Activated T-helper 17 cell treated with anti-CD3 and anti-CD28 coated beads, Interleukin-2, amount 50 U/mL, for 72 hours (primary cell): ENCODE measurements at places on chromosomes 12 and 14. TPM values are rescaled to one million over a fixed set of nuclear protein-coding genes. Genes with fewer than 3 reads are reported as not detected.

GRCh38 chr14:103480595-103480994, 42.0 kb downstream of the CKB start:
- peak; percentile 86 for ATAC-seq

- no peak for ATAC-seq
Observed at GRCh38 chr14:75452900-75453816, 25.3 kb downstream of the JDP2 start.

The CD163 gene
- not detected for total RNA-seq

DNA sequence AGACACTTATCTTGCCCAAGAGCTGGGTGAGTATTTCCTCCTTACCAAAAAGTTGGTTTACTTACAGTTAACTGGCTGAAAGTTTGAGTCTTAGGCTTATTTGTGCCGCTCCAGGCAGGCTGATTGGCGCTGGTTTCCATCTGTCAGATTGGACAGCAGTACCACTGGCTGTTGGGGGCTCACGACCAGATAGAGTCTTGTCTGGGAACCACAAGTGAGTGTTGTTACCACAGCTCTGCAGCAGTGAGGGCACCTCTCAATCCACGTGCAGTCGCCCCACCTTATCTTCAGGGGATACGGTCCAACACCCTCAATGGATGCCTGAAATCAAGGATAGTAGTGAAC, 58.9 kb downstream of the DDX51 start:
- ATAC-seq, result no peak

- no peak for ATAC-seq
Observed at GRCh38 chr12:108586306-108586705, 11.6 kb downstream of the TMEM119 start.

The ARID2 gene
- total RNA-seq, result 33.6 TPM

The SDR9C7 gene
- not detected for total RNA-seq

- peak; percentile 58 for ATAC-seq
Observed at GRCh38 chr12:116880817-116881324, 370 bp downstream of the HRK start.

DNA sequence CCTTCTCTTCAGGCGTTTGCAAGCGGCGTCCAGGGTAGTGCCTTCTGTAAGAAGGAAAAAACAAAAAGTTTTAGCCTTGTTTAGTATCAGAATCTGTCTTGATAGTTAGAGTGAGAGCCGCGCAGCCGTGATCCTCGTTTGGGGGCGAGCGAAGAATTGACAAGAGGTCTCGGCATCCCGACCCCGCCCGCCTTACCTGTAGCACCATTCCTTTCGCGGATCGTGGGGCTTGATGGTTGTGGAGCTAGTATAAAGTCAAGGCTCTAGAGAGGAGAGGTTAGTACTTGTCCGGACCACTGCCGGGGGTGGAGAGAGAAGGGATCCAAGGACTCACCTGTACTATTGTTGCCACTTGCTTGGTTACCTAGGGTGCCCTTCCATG, 494 bp downstream of the TMTC3 start:
- peak; percentile 7 for ATAC-seq

- ATAC-seq, result no peak
Observed at GRCh38 chr12:58367041-58367440, 425.7 kb downstream of the ATP23 start.

DNA sequence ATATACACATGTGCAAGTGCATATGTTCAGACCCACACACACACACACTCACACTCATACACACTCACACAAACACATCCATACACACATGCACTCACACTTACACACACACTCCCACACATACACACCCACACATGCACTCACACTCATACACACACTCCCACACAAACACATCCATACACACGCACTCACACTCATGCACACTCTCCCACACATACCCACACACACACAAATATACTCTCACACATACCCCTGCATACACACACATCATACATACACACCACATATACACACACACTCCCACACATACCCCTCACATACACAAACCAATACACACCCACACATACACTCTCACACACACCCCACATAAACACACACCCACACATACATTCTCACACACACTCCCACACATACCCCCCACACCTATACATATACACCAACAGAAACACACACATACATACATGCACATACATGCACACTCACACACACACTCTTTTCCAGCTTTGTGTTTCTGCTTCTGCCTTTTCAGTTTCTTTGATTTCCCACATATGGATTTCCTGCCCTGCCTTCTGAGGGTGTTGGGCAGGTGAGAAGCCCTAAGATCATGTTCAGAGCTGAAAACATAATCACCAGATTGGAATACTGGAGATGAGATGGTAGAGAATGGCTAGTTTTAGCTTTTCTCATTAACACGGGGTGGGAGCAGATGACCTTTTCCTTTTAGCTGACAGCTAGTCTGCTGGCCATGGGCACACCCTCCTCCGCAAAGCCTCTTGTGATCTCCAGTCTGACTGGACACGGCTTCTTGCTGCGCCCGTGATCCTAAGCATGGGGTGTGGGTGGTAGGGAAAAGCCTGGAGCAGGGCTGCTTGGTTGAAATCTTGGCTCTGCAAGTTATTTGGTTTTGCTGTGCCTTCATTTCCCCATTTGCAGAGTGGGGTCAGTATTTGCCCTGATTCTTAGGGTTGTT, 214.0 kb downstream of the CHST11 start:
- ATAC-seq, result peak; percentile 1

GRCh38 chr12:114430306-114430705, 24.4 kb upstream of the TBX5 start:
- peak; percentile 49 for ATAC-seq

GRCh38 chr12:3313066-3313465, 177.9 kb upstream of the PRMT8 start:
- no peak for ATAC-seq

DNA sequence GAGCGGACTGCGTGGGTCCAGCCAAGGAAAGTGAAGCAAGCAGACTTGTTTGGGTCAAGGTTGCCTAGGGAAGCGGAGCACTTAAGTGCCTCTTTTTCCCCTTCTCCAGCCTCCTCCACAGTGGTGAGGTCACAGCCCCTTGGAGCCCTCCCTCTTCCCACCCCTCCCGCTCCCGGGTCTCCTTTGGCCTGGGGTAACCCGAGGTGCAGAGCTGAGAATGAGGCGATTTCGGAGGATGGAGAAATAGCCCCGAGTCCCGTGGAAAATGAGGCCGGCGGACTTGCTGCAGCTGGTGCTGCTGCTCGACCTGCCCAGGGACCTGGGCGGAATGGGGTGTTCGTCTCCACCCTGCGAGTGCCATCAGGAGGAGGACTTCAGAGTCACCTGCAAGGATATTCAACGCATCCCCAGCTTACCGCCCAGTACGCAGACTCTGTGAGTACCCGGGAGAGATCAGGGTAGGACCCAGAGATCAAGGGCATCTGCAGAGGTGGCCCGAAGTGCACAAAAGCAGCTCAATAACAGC, at the start of gene TSHR:
TSHR (plus strand) TSS at position 206 of the 526 bp plus-strand sequence; CDS start at position 266, 60 bp downstream.
- no peak for ATAC-seq

The OSBPL8 gene
- 40.5 TPM for total RNA-seq
